H7 (cell line): ENCODE measurements at places on chromosomes 7 and 10.

DNA sequence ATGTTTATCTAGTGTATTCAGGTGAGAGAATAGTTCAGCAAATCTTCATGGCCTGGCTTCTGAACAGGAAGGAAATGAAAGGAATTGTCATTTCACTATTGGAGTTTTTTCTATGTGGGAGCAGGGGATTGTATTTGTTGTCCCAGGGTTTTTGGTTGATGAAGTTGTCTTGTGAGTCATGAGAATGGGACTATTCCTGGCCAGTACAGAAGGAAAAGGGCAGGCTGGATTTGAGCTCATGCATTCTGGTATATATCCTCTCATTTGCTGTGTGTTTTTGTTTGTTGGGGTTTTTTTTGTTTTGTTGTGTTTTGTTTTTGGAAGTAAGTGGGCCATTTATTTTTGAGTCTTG is 101.2 kb upstream of the MKLN1 start:
- no peak for DNase-seq

DNA sequence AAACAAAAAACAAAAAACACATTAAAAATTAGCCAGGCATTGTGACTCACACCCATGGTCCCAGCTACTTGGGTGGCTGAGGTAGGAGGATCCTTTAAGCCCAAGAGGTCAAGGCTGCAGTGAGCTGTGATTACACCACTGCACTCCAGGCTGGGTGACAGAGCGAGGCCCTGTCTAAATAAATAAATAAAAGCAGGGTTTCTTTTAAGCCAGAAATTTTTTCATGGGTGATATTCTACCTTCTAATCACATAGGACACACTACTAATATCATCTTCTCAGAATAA is 14.2 kb upstream of the SVIL start:
- no peak for DNase-seq

- DNase-seq = peak; percentile 62
These were observed 7.7 kb upstream of the SCART1 start for GRCh38 chr10:133445751-133446708.

DNA sequence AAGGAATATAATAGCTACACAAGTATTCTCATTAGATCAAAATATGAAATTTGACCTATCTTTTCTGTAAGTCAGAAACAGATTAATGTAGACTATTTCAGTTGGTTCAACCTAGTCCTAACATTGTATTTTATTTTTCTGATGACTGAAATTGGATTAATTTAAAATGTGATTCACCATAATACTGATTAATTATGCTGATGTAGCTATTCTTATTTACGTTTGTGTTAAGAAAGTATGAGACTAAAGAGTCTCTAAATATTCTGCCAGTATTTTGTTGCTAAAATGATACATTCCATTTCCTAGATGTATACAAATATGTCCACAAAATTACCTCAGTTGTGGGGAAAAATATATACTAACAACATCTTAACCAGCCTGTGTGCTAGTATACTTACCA is 18.3 kb downstream of the MARCHF5 start:
- DNase-seq = no peak

- no peak for DNase-seq
These were observed 42.2 kb upstream of the BHLHA15 start for GRCh38 chr7:98168904-98169621.

DNA sequence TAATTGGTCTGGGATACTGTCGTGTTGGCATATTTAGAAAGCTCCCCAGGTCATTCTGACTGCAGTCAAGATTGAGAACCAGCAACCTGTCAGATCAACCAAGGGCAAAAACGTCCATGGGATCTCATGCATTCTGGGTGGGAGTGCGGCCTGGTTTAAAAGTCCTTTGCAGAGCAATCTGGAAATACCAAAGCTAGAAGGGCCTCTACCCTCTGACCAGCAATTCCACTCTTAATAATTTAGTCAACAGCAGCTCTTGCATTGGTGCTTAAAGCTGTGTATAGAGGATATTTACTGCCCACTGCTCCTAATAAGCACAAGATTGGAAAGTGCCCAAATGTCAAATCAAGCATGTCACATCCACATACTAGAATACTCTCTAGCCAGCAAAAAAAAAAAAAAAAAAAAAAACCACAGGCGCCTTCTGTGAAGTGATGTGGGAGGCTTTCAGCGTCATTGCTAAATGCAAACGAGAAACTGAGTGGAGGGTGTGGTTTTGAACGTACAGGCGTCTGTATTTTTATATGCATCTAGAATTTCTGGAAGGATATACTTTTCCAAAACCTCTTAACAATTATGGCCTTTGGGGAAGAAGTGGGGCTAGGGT is 44.8 kb upstream of the HSPA12A start:
- DNase-seq = no peak

- DNase-seq = no peak
These were observed 209.3 kb upstream of the TBX20 start for GRCh38 chr7:35463176-35463700.

DNA sequence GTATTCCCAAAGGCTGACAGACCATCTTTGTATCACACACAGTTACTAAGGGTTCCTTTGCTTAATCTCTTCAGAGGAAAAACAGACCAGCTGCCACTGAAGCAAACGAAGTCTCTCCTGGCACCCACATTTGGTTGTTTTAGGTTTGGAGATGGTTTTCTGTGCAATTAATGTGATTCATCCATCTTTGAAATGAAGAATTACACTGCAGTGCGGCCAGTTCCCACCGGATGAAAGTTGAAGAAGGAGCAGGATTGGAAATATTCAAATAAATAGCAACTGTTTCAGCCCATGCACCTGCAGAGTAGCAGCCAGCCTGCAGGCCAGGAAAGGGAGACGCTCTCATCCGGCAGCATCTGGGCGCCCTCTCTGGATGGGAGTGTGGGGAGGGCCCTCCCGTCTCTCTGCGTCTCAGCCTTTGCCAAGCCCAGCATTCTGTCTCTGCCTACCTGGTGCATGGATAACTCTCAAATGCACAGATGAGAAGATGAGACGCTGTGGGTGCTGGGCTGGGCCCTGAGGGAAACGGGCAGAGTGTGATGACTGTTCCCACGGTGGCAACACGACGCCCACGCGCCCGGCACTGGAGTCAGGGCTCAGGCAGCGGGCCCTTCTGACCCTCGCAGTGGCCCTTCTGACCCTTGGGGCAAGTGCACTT is 214.0 kb downstream of the PTPRN2 start:
- DNase-seq = no peak

DNA sequence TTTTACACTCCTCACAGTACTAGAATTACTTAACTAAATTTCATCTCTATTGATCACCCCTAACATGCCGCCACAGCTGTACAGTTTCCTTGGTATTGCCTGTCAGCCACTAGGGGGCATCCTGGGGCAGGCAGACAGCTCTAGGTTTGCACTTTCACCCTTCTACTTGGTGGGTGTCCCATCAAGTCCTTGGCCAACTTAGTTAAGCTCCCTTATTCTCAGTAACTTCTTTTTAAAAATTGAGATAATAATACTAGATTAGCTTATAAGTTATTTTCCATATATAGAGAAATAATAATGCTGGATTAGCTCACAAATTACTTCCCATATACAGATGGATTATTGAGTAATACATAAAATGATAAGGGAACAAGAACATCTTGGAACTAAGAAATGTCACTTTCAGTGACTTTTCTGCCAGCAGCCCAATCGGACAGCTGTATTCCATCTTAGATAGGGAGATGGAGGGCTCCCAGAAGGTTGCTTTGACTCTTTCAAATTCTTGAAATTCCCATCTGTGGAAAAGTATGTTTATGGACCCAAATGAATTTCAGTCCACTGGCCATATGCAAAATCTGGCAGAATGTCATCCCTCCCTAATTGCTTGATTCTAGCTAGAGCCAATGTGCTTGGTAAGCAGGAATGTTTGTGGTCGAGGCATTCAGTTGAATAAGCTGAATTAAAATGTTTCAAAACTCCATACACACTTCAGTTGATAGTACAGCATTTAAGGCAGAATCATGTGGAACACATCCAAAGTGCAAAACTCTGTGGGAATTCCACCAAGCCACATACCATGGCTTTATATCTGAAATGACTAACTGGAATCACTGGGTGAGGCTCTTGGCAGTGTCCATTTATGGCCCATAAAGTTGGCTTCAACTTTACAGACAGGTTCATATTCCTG is 309.7 kb downstream of the CSTF2T start:
- peak; percentile 79 for DNase-seq

GRCh38 chr7:36658335-36659171 is 65.7 kb downstream of the AOAH start:
- no peak for DNase-seq

GRCh38 chr7:22931011-22931410 is 82.9 kb downstream of the HYCC1 start:
- no peak for DNase-seq
